ENCODE measurements at places on chromosomes 2 and 18. TPM values are rescaled to one million over a fixed set of nuclear protein-coding genes. Genes with fewer than 3 reads are reported as not detected.

- DNase-seq = no peak
Observed at GRCh38 chr2:51424418-51424817, 392.5 kb upstream of the NRXN1 start.

The SLC5A7 gene
- not detected for total RNA-seq

DNA sequence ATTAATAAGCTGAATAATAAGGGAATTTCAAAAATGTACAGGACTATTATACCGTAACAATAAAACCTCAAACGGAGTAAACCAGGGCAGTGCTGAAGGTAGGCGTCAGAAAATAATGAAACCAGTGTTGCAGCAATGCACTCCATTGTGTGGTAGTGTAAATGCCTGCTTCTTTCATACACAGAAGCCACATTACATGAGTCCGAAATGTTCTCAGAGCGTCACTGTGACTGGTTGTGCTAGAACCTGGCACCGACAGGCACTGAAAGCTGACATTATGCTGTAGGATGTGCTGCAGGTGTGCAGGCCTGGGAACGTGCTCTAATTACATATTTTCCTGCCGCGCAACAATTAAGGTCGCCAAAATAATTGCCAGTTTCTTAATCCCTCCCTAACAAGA, 53.3 kb downstream of the ZEB2 start:
- no peak for DNase-seq

DNA sequence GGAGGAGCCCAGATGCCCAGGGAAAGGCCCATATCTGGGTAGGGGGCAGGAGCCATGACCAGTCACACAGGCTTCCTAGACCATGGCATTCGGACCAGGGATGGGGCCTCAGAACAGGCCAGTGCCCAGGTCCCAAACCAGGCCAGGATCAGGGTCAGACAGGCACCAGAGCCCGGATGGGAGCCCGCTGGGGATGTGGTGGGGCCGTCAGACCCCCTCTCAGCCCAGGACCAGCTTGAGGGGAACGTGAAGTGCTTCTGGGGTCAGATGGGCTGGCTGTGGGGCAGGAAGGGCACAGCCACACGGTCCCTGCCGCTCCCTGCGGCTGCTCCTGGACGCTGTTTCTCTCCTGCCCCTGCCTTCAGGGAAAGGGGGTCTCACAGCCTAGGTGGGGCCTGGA, 39.1 kb downstream of the SNED1 start:
- no peak for DNase-seq

GRCh38 chr18:38198956-38199355, 633.4 kb upstream of the CELF4 start:
- no peak for DNase-seq

- no peak for DNase-seq
Observed at GRCh38 chr18:35368595-35368994, 8.5 kb downstream of the ZNF396 start.

The CPO gene
- not detected for total RNA-seq

GRCh38 chr2:158184001-158184400, 82.3 kb downstream of the UPP2 start:
- DNase-seq = no peak

DNA sequence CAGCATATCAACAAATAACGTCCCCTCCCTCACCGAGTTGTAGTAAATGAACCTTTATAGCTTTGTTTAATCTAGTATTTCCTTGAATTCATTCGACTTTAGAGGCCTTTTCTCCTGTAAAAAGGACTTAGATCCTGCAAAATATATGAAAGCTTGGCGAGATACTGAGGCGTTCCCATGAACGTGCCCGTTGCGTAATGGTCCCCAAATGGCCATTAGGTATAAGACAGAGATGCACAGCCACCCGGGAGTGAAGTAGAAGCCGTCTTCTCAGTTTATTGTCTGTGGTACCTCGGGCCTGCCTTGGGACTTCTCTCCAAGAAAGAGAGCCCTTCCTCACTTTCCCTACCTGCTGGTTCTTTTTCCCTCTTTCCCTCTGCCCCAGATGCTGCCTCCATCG, 310.6 kb downstream of the CELF4 start:
- DNase-seq = no peak

The TUBA4B gene
- total RNA-seq = not detected

The CTAGE1 gene
- total RNA-seq = not detected

DNA sequence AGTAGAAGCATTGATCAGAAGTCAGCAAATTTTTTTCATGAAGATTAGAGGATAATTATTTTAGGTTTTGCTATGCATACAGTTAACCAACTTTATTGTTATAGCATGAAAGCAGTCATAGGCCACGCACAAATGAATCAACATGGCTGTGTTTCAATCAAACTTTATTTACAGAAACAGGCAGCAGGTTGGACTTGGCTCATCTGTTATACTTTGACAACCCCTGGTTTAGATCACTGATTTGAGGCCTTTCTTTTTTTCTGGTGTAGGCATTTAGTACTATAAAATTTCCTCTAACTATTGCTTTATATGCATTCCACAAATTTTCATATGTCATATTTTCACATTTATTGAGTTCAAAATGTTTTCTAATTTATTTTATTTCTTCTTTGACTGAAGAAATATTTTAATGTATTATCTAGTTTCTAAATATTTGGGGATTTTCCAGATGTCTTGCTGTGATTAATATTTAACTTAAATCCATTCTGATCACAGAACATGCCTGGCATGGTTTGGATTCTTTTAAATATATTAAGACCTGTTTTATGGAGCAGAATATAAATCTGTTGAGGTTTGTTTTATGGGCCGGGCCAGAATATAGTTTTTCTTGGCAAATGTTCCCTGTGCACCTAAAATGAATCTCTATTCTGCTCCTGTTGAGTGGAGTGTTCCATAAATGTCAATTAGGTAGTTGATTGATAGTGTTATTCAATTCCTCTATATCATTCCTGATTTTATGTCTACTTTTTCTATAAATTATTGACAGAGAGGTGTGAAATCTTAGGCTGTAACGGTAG, 116.3 kb upstream of the KLHL29 start:
- no peak for DNase-seq

DNA sequence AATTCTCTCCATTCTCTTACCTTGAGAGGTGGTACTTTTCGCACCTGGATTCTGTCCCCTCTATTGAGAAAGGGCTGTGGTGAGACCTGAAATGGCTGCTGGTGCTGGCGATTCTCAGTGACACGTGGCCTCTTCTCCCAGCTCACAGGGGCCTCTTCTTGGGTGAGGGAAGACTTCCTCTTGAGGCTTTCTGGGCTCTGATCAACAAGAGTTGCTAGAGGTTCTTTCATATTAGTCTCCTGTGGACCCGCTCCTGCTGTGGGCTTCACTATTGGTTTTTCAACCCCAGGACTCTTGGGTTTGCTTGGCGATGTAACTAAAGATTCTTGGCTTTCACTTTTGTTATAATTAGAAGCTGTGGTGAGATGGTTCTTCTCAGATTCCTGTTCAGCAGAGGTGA, 76.3 kb upstream of the DTNB start:
- no peak for DNase-seq

- DNase-seq = no peak
Observed at GRCh38 chr18:10840743-10841142, 308.6 kb downstream of the PIEZO2 start.

DNA sequence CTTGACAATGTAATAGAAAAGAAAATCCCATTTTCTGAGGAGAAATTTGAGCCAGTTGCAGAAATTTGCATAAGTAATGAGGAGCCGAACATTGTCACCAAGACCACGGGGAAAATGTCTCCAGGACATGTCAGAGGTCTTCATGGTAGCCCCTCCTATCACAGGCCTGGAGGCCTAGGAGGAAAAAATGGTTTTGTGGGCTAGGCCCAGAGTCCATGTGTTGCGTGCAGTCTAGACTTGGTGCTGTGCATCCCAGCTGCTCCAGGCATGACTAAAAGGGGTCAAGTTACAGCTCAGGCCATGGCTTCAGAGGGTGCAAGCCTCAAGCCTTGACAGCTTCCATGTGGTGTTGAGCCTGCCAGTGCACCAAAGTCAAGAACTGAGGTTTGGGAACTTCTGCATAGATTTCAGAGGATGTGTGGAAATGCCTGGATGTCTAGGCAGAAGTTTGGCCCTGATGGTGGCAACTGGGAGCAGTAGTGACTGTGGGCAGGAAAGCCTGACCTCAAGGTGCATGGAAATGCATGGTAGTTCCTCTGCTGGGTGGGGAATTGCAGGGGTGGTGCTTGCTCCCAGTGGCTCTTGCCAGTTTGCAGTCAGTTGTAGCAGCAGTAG, 41.9 kb upstream of the CCDC195 start:
- DNase-seq = no peak
